Sciatic nerve (tissue), 2 donors: ENCODE measurements at places on chromosomes 7 and 10.

DNA sequence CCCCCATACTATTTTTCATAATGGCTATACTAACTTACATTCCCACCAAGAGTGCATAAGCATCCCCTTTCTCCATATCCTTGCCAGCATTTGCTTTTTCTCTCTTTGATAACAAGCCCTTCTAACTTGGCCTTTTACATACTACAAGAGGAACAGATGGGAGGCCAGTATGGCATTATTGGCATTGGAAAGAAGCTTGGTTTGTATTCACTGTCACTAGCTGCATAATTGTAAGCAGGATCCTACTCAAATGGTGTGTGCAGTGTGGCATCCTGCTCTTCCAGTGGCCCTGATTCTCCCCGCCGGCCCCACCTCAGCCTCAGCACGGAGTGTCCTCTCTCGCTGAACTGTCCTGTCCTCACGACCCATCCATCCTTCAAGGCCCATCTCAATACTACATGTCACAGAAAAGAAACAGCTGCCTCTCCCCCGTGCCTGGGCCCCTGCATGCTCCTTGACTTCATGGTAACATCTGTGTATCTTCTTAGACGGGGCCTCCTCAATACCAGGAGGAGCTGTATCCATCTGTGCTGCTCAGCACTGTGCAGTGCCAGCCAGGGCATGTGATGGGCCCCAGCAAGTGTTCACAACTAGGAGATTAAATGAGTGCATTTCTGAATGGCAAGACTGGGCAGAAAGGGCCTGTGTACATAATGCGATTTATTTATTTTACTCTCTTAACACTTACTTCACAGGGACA is 205.2 kb downstream of the COBL start:
- DNase-seq, result no peak

- no peak for DNase-seq
Measured at GRCh38 chr10:97134110-97134509, 51.6 kb downstream of the SLIT1 start.

DNA sequence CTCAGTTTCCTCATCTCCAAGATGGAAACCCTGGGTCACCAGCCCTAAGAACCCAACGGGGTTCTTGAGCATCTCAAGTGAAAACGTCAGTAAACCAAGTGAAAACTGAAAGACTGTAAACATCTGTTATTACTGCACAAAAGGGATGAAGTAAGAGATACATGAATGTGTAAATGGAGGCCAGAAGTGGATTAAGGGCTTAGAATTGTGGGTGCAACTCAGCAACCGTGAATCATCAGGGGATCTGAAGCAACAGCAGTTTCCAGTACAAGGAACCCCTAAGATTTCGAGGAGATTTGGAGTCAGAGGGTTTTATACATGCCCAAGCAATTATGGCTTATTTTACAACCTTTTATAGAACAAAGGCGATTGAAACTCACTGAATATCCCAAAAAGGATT is 95.7 kb upstream of the SVIL start:
- DNase-seq, result no peak

- no peak for DNase-seq
Measured at GRCh38 chr7:87926581-87927461, 7.2 kb upstream of the ADAM22 start.

GRCh38 chr7:80312139-80312661 is 177.6 kb downstream of the GNAI1 start:
- DNase-seq, result no peak

DNA sequence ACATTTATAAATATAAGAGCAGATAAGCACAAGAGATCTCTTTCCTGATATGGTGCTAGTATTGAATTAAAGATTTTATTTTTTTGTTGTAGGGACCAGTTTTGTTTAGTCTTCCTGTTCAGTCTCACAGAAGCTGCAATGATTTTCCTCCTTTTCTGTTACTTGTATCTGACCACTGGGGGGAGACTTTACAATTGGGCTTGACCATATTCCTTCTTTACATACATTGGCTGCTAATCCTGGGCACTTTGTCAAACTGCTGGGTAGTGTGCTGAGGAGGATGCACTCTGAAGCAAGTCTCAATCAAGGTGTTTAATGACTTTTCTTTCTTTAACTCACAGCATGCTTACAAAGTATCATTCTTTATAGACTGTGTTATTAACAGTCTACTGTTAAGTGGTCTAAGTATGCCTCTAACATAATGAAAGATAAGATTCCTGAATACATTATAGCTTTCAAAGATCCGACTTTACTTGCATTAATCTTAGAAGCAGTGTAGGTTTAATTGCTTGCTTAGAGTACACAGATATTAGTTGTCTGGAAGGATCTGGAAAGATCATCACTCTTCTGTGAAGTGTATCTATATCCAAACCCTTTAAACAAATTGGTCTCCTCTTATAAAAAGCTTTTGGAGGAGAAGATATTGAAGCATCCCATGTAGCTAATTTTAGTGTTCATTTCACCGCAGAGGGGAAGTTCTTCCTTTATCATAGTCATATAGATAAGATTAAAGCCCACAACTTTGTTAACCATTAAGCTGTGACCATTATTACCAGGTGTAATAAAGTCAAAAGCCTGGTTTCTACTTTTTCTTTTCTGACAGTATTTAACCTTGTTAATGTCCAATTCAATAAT is 3.1 kb downstream of the PALS2 start:
- no peak for DNase-seq

GRCh38 chr7:37249240-37249639 is 199.4 kb downstream of the ELMO1 start:
- DNase-seq, result no peak
